CD4-positive, alpha-beta T cell treated with Interleukin-2 at 100 ng/mL for 4 hours (primary cell): ENCODE measurements at places on chromosomes 7 and 10.

DNA sequence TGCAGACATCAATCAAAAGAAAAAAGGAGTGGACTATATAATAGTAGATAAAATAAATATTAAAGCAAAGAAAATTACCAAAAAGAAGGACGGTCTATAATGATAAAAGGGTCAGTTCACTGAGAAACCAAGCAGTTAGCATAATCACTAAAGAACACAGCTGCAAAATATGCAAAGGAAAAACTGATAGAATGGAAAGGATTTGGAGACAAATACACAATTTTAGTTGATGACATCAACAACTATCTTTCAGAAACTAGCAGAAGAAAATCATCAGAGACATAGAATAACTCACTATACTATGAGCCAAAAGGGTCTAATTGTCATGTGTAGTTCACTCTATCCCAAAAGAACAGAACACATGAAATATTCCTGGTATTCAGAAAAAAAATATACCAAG, 316.4 kb upstream of the IGFBP3 start:
- DNase-seq = no peak

GRCh38 chr7:141001546-141001945, 13.2 kb downstream of the MRPS33 start:
- no peak for DNase-seq

DNA sequence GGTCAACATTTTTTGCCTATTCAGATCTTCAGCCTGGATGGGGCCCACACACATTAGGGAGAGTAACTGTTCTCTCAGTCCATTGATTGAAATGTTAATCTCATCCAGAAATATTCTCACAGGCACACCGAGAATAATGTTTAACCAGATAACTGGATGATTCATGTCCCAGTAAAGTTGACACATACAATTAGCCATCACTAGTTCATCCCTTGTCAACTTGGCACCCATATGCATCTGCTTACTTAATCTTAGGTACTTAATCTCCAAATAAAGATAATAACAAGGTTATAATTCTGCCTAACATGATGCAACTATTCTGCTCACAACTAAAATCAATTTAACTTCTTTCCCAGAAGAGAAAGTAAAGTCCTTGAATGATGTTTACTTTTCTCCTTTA, 502.6 kb downstream of the ADRA2A start:
- DNase-seq = no peak

DNA sequence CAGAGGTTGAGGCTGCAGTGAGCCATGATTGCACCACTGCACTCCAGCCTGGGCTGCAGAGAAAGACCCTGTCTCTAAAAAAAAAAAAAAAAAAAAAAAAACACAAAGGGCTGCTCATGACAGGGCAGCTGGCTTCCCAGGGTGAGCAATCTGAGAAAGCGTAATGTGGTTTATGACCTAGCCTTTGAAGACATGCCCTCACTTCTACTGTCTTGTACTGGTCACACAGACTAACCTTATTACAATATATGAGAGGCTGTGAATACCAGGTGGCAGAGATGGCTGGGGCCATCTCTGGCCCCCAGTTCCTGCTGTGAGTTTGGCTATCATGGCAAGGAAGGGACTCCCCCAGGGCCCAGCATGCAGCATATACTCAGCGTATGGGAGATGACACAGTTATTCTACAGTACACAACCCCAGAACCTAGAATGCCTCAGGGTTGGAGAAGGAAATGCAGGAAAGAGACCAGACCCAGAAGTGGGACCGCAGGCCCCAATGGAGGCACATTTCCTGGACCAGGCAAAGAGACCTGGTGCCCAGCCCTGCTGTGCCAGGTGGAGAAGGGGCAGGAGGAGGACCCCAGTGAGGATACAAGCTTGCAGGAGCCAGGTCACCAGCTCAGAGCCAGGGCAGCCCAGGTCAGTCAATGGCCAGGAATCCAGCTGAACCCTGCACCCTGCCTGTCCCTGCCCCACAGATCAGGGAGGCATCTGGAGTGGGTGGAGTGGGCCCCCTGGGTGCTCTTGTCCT, 26.3 kb downstream of the NPTX2 start:
- no peak for DNase-seq

- DNase-seq = no peak
These were observed 123.9 kb upstream of the ZMIZ1 start for GRCh38 chr10:78944723-78945312.

- DNase-seq = peak; percentile 24
These were observed 4.2 kb downstream of the FAM53B start for GRCh38 chr10:124739986-124740368.

GRCh38 chr10:56902554-56902953, 541.5 kb upstream of the ZWINT start:
- no peak for DNase-seq

DNA sequence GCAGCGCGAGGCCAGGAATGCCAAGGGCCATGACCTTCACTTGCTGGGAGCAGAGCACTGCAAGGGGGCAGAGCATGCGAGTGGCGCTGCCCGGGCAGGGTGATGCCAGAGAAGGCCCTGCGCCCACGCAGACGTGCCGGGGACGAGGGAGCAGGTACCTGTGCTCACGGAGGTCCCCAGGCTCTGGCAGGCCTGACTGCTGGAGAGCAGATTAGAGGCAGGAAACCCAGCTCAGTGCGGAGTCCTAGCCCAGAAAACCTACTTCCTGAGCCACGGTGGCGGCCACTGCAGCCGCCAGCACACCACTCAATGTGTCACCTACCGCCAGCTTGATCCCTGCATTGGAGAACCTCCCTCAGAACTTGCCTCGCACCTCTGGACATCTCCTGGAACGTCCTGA, 148.4 kb downstream of the MAD1L1 start:
- DNase-seq = no peak

DNA sequence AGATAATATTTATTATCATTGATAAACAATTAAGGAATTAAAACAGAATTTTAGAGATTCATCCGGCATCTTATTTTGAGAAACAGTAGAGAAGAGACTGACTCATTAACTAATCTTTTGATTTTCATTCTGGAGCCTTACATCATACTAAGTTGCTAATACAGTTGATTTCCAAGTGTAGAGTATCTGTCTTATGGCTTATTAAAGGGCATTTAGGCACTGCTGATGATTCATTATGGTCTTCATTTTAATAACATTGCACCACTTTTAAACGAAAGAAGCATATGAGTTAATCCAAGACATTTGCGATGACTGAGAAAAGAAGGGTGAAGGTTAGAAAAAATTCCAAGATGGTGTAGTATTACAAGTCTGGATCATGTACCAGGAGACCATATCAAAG, 186.0 kb upstream of the CACNA2D1 start:
- no peak for DNase-seq

DNA sequence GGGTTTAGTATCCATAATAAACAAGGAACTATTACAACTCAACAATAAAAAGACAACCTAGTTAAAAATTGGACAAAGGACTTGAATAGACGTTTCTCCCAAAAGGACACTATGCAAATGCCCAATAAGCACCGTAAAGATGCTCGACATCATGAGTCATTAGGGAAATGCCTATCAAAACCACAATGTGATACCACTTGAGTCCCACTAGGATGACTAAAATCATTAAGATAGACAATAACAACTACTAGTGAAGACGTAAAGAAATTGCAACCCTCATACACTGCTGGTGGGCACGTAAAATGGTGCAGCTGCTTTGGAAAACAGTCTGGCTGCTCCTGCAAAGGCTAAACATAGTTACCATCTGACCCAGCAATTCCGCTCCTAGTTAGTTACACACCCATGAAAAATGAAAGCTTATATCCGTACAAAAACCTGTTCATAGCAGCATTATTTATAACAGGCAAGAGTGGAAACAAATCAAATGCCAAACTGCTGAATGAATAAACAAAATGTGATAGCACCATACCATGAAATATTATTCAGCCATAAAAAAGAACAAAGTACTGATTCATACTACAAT, 17.3 kb downstream of the CCDC3 start:
- no peak for DNase-seq
